ENCODE measurements at places on chromosomes 2 and 18. TPM values are rescaled to one million over a fixed set of nuclear protein-coding genes. Genes with fewer than 3 reads are reported as not detected.

Gene MYOM1
- 0.31 TPM for total RNA-seq

Gene HTR2B
- total RNA-seq = 0.03 TPM

Gene IGFBP2
- 94.5 TPM for total RNA-seq

Gene SPR
- 128 TPM for total RNA-seq

Gene FEV
- total RNA-seq = not detected

Gene VSNL1
- total RNA-seq = not detected

Gene ABCG8
- total RNA-seq = not detected

Gene C2orf80
- total RNA-seq = not detected

Gene C2orf74
- 17.2 TPM for total RNA-seq

Gene PROM2
- total RNA-seq = not detected

Gene ASB18
- not detected for total RNA-seq

Gene ASPRV1
- 0.38 TPM for total RNA-seq

Gene ACTG2
- 0.40 TPM for total RNA-seq

Gene FARP2
- total RNA-seq = 28.9 TPM

Gene DUSP19
- total RNA-seq = 0.80 TPM

Gene SLC19A3
- total RNA-seq = 2.3 TPM

Gene ZNF514
- 6.6 TPM for total RNA-seq

Gene CNTNAP5
- total RNA-seq = not detected

Gene CRYGD
- not detected for total RNA-seq

Gene PLEK
- total RNA-seq = not detected

Gene MAIP1
- total RNA-seq = 42.0 TPM

Gene HSBP1L1
- 12.5 TPM for total RNA-seq

Gene TMEM200C
- not detected for total RNA-seq

Gene SLC30A3
- total RNA-seq = 3.4 TPM

Gene TPO
- total RNA-seq = 0.15 TPM

Gene SLC5A7
- not detected for total RNA-seq

Gene SERPINB13
- not detected for total RNA-seq

Gene BBS5
- 5.2 TPM for total RNA-seq

Gene NYAP2
- not detected for total RNA-seq

Gene ABCG5
- total RNA-seq = not detected

Gene HMSD
- not detected for total RNA-seq

Gene GCG
- total RNA-seq = not detected

Gene APCDD1
- 0.06 TPM for total RNA-seq

Gene POTEI
- 0.01 TPM for total RNA-seq

Gene IGFBP5
- total RNA-seq = 0.16 TPM

Gene TUBA4B
- 0.10 TPM for total RNA-seq
